ENCODE measurements at places on chromosomes 1 and 21. TPM values are rescaled to one million over a fixed set of nuclear protein-coding genes. Genes with fewer than 3 reads are reported as not detected.
A peak's percentile ranks its signal among the peaks of the same experiment; 100 is the strongest.

DNA sequence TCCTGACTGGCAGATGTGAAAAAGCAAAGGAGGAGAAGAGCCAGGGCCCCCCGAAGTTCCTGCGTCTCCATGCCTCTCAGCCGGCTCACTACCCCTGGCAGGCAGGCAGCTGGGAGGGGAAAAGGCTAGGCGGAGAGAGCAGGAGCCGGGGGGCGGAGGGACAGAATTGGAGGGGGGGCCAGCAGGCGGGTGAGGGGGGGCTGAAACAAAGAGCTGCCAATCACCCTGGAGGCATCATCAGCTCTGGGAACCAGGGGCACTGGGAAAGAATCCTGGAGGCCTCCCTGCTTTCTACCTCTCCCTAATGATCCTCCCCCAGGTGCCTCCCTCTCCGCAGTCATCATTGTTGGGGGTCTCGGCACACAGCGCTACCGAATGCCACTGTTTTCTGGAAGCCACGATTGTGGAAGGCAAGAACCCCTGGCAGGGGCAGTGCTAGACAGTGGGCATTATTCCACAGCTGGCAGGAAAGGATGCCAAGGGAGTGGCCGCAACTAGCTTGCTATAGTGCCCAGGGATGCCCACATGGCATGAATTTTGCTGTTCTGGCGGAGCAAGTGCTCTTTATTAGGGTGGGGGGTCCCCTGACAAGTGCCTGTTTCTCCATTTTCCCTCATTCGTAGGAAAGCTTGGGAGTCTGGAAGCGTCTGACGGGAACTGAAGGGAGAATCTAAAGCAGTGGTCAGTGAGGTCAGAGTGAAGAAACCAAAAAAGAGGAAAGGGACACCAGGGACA lies at the start of gene THBS3:
THBS3 (minus strand) TSS at position 92 of the 735 bp plus-strand sequence; CDS start at position 71, 21 bp downstream.
- peaks cover 18% of the 10 kb centered on the region for H3K4me1 ChIP-seq
- DNase-seq = no peak
- no peaks in the 10 kb centered on the region for H3K27me3 ChIP-seq
- no peaks in the 10 kb centered on the region for H3K36me3 ChIP-seq

DNA sequence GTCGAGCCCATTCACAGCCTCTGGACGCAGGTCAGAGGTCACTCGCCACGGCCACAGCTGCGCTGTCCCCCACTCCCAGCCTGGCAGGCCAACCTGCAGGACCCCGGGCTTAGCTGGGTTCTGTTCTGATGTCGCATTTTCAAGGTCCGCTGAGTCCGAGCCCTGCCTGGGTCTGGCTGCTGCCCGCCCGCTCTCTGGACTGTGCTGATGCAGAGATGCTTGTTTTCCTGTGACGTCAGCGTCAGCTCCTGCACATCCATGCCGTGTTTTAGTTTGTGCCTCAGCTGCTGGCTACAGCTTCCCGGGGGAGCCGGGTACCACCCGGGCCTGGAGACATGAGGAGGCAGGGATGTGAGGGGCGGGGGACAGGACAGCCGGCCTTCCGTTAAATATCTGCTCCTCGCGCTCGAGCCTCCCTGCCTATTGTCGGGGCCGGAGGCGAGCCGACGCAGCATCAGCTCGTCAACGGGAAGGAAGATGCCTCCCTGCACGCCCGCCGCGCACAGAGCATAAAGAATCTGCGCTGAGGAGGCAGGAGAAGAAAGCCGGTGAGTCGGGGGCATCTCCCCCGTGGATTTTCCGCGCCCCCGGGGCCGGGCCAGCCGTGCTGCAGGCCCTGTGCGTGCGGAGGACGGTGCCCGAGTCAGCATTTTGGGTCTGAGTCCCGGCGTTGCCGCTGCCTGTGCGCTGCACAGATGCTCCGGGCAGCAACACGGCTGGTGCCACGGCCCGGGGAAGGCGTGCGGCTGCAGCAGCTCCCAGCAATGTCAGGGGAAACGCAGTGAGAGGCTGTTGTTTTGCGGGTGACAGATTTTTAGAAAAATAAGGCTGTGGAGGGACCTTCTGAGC lies 23.4 kb downstream of the PRKCZ start:
- peak overlapping the region; percentile 19 for H3K4me3 ChIP-seq
- H3K27me3 ChIP-seq = no peaks in the 10 kb centered on the region
- peaks cover 7% of the 10 kb centered on the region for H3K4me1 ChIP-seq
- no peak overlapping the region for H3K27ac ChIP-seq
- H3K36me3 ChIP-seq = no peaks in the 10 kb centered on the region
- no peak for DNase-seq

DNA sequence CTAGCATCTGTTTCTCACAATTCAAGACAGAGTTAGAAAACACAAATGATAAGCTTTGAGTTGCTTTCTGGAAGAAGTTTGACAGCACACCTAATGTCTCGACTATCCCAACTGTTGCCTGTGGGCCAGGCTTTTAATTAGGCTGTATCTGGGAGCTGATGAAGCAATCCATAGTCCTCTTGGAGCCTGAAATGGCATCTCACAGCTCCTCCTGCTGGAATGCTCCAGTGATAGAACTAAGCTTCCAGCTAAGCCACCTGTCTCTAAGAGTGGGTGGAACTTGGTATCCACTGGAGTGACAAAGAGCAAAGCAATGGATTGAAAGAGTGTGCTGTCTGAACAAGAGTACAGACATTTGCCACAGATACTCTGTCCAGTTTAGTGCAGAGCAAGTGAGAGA lies 605.3 kb upstream of the NR5A2 start:
- DNase-seq = no peak
- no peaks in the 10 kb centered on the region for H3K4me1 ChIP-seq
- no peaks in the 10 kb centered on the region for H3K36me3 ChIP-seq

AGMAT gene
- total RNA-seq = 0.21 TPM

ATP8B2 gene
- 291 TPM for total RNA-seq

DNA sequence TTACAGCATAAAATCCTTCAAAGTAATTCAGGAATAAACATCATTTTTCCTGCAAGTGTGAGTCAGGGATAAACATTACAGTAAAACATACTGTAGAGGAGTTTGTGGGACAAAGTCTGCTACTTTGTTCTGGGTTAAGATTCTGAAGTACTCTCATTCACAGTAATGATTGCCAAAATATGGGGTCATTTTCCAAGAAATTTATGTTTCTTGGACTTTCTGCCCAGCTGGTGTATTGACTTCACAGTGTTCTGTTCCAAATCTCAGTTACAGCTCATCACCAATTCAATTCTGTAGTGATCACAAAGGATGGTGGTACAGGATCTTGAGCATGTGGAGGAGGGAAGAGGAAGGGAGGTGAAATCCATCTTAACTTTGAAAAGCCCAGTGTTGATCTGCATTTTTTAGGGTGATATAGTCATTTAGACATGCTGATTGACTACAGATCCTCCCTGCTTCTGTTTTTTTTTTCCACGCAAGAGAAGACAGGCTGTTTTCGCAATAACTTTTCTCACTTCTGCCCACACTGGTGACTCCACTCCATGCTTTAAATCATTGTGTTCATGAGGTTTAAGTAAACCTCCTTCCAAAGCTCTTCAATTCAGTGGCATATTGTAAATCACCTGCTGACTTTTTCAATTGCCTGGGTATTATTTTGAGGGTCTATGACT lies 60.4 kb upstream of the C1orf53 start:
- no peak for DNase-seq
- H3K4me3 ChIP-seq = no peak overlapping the region
- H3K27ac ChIP-seq = no peak overlapping the region

DNA sequence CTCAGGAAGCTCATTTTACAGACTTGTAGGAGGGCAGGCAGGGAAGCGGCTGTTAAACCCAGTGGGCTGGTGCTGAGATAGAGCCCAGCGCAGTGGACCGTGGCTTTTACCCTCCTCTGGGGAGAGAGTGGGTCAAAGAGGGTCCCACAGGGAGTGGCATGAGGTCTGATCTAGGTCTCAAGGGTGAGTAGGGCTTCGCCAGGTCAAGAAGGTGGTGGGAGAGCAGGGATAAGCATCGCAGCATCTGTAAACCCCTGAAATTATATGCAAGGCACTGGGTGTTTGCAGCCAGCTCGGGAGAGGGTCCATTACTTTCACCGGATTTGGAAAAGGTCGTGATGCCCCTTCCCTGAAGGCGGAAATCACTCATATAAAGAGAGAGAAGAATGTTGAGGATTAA lies 89.1 kb downstream of the ZSCAN20 start:
- no peaks in the 10 kb centered on the region for H3K27me3 ChIP-seq
- DNase-seq = no peak
- H3K4me3 ChIP-seq = no peak overlapping the region
- H3K36me3 ChIP-seq = no peaks in the 10 kb centered on the region

GRCh38 chr1:12549460-12550349 lies 68.3 kb downstream of the DHRS3 start:
- H3K27ac ChIP-seq = peak overlapping the region; percentile 41
- no peaks in the 10 kb centered on the region for H3K36me3 ChIP-seq
- DNase-seq = no peak
- H3K4me1 ChIP-seq = peaks cover 70% of the 10 kb centered on the region

DNA sequence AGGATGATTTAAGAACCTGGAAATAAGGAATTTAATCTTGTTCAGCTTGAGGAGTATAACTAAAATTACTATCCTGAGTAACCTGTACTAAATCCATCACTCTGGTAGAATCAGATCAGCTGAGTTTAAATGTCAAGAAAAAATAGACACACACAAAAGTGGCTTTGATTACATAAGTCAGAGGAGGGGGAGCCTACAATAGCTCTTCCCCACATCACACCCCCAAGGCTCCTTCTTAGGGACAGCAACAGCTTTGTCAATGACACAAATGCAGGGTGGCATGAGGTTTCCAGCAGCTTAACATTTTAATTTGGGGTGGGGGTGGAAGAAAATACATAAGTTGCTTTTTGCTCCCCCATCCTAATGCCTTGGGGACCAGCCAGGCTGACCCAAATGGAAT lies 12.6 kb upstream of the NUP210L start:
- H3K4me1 ChIP-seq = no peaks in the 10 kb centered on the region
- H3K36me3 ChIP-seq = peaks cover 85% of the 10 kb centered on the region
- H3K27me3 ChIP-seq = no peaks in the 10 kb centered on the region
- H3K27ac ChIP-seq = no peak overlapping the region
- no peak overlapping the region for H3K4me3 ChIP-seq
- DNase-seq = no peak

DNA sequence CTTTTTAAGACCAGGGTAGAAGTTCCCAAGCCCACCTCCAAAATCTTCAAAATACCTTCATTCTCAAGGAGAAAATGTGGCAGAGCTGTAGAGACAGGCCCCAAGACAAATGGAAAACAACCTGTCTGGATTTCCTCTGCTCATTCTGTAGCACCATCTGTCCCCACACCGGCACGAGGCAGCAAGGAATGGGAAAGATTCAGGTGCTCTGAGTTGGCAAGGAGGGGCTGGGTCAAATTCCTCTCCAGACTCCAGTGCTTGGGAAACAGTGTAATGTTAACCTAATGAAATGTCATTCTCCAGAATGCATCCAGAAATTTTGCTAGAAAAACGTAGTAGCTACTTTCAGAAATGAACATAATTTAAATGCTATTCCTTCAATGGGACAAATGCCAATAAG lies 9.3 kb downstream of the PABPC4 start:
- no peaks in the 10 kb centered on the region for H3K4me1 ChIP-seq
- no peak overlapping the region for H3K4me3 ChIP-seq
- H3K36me3 ChIP-seq = peaks cover 91% of the 10 kb centered on the region
- no peak for DNase-seq
- H3K27me3 ChIP-seq = no peaks in the 10 kb centered on the region

GRCh38 chr1:16165073-16165364 lies 9.2 kb upstream of the EPHA2 start:
- no peaks in the 10 kb centered on the region for H3K4me1 ChIP-seq
- no peak for DNase-seq
- no peak overlapping the region for H3K4me3 ChIP-seq
- H3K27ac ChIP-seq = no peak overlapping the region
- no peaks in the 10 kb centered on the region for H3K36me3 ChIP-seq

LIN9 gene
- total RNA-seq = 1.6 TPM

GRCh38 chr1:64632936-64633335 lies 111.9 kb upstream of the RAVER2 start:
- DNase-seq = no peak
- no peaks in the 10 kb centered on the region for H3K36me3 ChIP-seq
- H3K4me1 ChIP-seq = peaks cover 5% of the 10 kb centered on the region

GRCh38 chr1:39131940-39132339 lies 72.6 kb upstream of the MACF1 start:
- no peaks in the 10 kb centered on the region for H3K36me3 ChIP-seq
- H3K4me1 ChIP-seq = peaks cover 49% of the 10 kb centered on the region
- no peaks in the 10 kb centered on the region for H3K27me3 ChIP-seq
- peak overlapping the region; percentile 39 for H3K4me3 ChIP-seq

LEFTY2 gene
- 6.2 TPM for total RNA-seq

NBPF15 gene
- total RNA-seq = 19.5 TPM

DNA sequence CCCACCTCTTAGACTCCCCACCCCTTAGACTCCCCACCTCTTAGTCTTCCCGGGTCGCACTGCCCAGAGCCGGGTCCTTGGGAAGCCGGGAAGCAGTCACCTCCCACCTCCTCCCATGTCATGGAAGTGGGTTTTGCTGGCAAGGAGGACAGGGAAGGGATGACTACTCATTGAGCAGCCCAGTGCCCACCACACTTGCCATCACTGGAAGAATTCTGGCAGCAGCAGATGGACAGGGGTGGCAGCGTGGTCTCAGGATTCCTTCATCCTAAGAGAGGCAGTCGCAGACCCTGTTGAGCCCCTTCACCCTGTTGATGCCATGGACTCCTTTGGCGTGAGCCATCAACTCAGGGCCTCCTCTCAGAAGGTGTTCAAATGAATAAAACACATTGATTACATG lies 140.8 kb downstream of the PGBD5 start:
- H3K4me1 ChIP-seq = no peaks in the 10 kb centered on the region
- H3K36me3 ChIP-seq = peaks cover 16% of the 10 kb centered on the region
- no peak for DNase-seq
- no peak overlapping the region for H3K27ac ChIP-seq
- no peaks in the 10 kb centered on the region for H3K27me3 ChIP-seq

DNA sequence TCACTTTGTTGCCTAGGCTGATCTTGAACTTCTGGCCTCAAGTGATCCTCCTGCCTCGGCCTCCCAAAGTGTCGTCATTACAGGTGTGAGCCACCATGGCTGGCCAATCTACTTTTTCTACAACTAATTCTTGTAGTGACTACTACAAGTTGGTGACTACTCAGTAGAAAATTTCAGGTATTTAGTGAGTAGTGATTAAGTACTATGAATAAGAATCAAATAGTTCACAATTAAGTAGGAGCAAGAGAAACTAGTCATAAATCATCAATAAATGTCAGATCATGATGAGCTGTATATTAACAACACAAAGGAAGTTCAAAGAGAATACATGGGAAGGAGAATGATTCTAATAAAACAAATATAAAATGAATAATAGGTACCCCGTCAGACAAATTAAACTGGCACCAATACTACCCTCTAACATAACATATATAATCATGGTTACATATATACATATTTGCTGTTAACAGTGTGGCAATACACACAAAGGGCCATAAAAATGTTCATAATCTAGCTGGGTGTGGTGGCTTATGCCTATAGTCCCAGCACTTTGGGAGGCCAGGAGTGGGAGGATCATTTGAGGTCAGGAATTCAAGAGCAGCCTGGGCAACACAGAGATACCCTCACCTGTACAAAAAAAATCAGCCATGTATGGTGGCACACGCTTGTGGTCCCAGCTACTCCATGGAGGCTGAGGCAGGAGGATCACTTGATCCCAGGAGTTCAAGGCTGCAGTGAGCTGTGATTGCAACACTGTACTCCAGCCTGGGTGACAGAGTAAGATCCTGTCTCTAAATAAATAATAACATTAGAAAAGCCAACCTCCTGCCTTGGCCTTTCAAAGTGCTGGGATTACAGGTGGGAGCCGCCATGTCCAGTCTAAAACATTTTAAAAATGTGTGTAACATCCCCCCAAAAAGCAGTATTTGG lies 19.1 kb downstream of the YY1AP1 start:
- no peak for DNase-seq
- no peaks in the 10 kb centered on the region for H3K4me1 ChIP-seq
- no peaks in the 10 kb centered on the region for H3K27me3 ChIP-seq
- H3K27ac ChIP-seq = no peak overlapping the region
- peaks cover 72% of the 10 kb centered on the region for H3K36me3 ChIP-seq

Measured in thoracic aorta (tissue), 2 donors.